ENCODE measurements at places on chromosomes 4 and X. TPM values are rescaled to one million over a fixed set of nuclear protein-coding genes. Genes with fewer than 3 reads are reported as not detected.

RASL11B gene
- 0.41 TPM for total RNA-seq

DNA sequence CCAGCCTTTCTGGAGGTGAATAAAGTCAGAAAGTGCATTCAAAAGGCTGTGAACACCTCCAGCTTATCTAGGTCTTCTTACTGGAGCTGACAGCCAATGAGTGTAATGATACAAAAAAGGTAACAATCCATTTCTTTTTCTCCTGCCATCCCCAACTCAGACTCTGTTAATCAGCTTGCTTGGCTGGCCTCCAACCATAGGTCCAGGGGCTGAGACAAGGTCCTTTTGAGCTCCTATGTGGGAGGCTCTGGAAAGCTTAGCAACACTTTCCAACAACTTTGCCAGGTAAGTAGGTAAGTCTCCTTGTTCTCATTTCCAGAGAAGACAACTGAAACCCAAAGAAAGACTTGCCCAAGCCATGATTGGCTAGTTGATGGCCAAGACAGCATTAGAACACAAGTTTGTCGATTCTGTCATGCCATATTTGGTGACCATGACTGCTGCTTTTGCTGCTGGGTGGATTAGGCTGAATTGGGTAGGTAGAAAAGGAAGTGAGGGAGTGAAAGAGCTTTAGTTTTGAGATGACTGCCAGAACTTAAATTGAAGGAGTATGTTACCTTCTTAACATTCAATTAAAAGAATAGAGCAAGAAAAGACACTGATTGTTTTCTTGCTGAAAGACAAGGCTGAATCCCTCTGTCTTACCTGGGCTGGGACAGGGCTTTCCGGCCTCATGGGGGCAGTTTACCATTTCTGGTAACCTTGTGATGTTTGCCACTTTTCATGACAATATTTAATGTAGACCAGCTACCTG is 22.8 kb downstream of the VSIG4 start:
- DNase-seq, result no peak

ANOS1 gene
- total RNA-seq, result 46.2 TPM

GRCh38 chr4:2303121-2303685 is 41.3 kb upstream of the MXD4 start:
- DNase-seq, result no peak

USP9X gene
- total RNA-seq, result 75.6 TPM

DNA sequence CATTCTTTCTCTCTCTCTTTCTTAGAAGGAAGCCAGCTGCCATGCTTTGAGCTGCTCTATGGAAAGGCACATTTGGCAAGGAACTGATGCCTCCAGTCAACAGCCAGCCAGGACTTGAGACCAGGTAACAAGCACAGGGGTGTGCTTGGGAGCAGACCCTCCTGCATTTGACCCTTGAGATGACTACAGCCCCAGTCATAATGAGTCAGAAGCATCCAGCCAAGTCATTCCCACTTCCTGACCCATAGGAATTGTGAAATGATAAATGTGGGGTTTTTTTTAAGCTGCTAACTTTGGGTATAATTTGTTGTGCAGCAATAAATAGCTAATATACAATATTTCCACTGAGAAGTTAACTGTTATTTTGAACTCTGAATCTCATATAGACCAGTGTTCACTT is 446.9 kb downstream of the GRXCR1 start:
- no peak for DNase-seq

DNA sequence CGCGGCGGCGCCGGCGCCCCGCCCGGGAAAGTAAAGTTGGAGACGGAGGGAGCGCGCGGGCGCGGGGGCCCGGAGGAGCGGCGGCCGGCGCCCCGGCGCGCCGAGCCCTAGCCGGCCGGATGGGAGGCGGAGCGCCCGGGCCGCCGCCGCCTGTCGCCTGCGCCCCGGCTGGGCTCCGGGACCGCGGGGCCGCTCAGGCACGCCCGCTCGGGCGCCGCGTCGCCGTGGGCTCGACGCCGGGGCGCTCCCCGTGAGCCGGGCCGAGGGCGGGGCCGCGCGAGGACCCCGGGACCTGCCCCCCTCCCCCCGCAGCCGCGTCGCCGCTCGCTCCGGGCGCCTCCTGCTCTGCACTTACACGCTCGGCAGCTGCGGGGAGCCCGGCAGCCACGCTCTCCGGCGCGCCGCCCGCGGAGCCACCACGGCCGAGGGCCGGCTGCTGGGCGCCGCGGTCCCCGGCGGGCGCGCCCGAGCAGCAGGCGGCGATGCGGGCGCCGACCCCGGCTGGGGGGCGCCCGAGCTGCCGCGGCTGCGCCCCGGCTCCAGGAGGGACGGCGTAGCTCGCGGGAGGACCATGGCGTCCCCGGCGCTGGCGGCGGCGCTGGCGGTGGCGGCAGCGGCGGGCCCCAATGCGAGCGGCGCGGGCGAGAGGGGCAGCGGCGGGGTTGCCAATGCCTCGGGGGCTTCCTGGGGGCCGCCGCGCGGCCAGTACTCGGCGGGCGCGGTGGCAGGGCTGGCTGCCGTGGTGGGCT is at the start of gene ADRA2C:
Gene ADRA2C, plus strand, starts transcription at position 350 of the 749 bp plus-strand sequence. Its CDS starts 222 bp downstream, at position 572.
- DNase-seq, result no peak

DNA sequence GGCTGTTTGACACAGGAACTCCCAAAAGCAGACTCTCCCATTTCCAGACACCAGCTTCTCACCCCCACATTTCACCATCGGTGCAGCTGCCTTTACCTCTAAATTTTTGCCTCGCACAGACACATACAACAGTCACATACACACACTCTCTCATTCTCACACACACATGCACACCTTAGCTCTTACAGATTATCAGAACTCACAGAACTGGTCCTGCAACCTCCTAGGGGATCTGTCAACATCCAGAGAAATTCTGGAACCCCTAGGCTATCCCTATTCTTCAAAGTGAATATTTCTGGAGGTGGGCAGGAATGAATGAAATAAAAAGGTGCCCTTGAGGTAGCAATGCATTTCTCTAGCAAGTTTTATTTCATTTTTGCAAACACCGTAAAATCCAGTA is 4.1 kb downstream of the HS6ST2 start:
- no peak for DNase-seq

- DNase-seq, result no peak
Measured at GRCh38 chr4:20666012-20666860, 34.0 kb upstream of the PACRGL start.

All from lower lobe of right lung (tissue), 2 donors.